ENCODE measurements at places on chromosomes 2 and 18. TPM values are rescaled to one million over a fixed set of nuclear protein-coding genes. Genes with fewer than 3 reads are reported as not detected.

The ACMSD gene
- total RNA-seq = not detected

The IL36B gene
- not detected for total RNA-seq

GRCh38 chr2:209322905-209323512 is 100.8 kb upstream of the MAP2 start:
- no peaks in the 10 kb centered on the region for H3K4me1 ChIP-seq
- DNase-seq = no peak
- no peak overlapping the region for H3K4me3 ChIP-seq
- no peaks in the 10 kb centered on the region for H3K36me3 ChIP-seq

- no peak overlapping the region for H3K27ac ChIP-seq
- no peaks in the 10 kb centered on the region for H3K4me1 ChIP-seq
- DNase-seq = no peak
- H3K4me3 ChIP-seq = no peak overlapping the region
These were observed 156.6 kb downstream of the TWIST2 start for GRCh38 chr2:239004274-239005015.

GRCh38 chr2:176526995-176527901 is 258.0 kb downstream of the MTX2 start:
- no peak for DNase-seq
- no peaks in the 10 kb centered on the region for H3K36me3 ChIP-seq
- H3K27me3 ChIP-seq = peaks cover 29% of the 10 kb centered on the region
- no peak overlapping the region for H3K27ac ChIP-seq
- no peaks in the 10 kb centered on the region for H3K4me1 ChIP-seq
- no peak overlapping the region for H3K4me3 ChIP-seq

DNA sequence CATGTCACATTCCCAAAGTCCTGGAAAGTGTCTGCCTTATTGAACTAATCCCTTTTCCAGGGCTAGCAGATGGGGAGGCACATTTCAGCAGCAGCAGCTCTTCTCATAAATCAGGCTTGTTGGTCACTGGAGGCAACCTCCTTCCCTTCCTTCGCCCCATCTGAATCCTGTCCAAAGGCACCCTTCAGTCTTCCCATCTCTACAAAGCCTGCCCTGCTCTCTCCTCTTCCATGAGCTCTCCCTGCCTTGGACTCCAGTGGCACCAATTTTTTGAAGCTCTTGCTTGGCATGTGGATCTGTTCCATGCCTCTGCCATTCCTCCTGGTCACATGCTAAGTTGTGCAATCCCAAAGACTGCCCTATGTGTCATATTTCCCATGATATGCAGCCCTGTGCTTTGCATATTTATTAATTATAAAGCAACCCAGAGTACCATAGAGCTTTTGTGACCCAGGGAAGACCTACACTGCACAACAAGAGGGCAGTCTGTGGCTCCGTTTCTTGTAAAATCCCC is 70.3 kb downstream of the ANTXR1 start:
- no peak for DNase-seq
- no peak overlapping the region for H3K27ac ChIP-seq
- no peaks in the 10 kb centered on the region for H3K36me3 ChIP-seq
- H3K4me3 ChIP-seq = no peak overlapping the region
- H3K4me1 ChIP-seq = no peaks in the 10 kb centered on the region
- peaks cover 65% of the 10 kb centered on the region for H3K27me3 ChIP-seq

Measured in activated T-cell treated with anti-CD3 and anti-CD28 coated beads, Interleukin-2, amount 50 U/mL, for 72 hours (primary cell).